Activated naive CD8-positive, alpha-beta T cell treated with anti-CD3 and anti-CD28 coated beads, Interleukin-2, amount 50 U/mL, for 24 hours (primary cell): ENCODE measurements at places on chromosomes 12 and 14.

DNA sequence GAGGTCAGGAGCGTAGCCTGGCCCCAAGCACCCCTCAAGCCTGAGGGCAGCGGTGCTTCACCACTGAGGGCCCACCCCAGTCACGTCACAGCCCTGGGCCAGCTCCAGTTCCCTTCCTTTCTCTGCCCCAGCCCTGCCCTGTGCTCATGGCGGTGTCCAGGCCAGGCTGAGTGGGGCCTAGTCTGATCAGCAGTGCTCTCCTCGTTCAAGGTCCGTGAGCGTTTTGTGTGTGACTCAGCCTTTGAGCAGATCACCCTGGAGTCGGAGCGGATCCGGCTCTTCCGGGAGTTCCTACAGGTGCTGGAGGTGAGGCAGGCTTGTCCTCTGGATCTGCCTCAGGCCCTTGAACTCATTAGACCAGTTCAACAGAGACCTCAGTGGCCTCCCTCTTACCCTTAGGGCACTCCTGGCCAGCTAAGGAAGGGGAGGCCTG, 19.0 kb downstream of the PRPF40B start:
- no peak for DNase-seq
- peaks cover 20% of the 10 kb centered on the region for H3K4me1 ChIP-seq
- H3K4me3 ChIP-seq: no peak overlapping the region
- peaks cover 8% of the 10 kb centered on the region for H3K36me3 ChIP-seq

GRCh38 chr12:50302686-50303085, 19.4 kb upstream of the LIMA1 start:
- DNase-seq: no peak
- no peak overlapping the region for H3K27ac ChIP-seq
- no peak overlapping the region for H3K4me3 ChIP-seq
- H3K36me3 ChIP-seq: no peaks in the 10 kb centered on the region
- no peaks in the 10 kb centered on the region for H3K4me1 ChIP-seq

GRCh38 chr12:15535352-15535781, 213.1 kb downstream of the PTPRO start:
- no peak overlapping the region for H3K27ac ChIP-seq
- H3K36me3 ChIP-seq: no peaks in the 10 kb centered on the region
- no peak overlapping the region for H3K4me3 ChIP-seq
- no peaks in the 10 kb centered on the region for H3K27me3 ChIP-seq

GRCh38 chr14:20692116-20692751, 3.7 kb downstream of the ANG start:
- DNase-seq: no peak
- H3K4me3 ChIP-seq: no peak overlapping the region
- no peaks in the 10 kb centered on the region for H3K36me3 ChIP-seq
- H3K27me3 ChIP-seq: peaks cover 5% of the 10 kb centered on the region
- H3K27ac ChIP-seq: no peak overlapping the region

DNA sequence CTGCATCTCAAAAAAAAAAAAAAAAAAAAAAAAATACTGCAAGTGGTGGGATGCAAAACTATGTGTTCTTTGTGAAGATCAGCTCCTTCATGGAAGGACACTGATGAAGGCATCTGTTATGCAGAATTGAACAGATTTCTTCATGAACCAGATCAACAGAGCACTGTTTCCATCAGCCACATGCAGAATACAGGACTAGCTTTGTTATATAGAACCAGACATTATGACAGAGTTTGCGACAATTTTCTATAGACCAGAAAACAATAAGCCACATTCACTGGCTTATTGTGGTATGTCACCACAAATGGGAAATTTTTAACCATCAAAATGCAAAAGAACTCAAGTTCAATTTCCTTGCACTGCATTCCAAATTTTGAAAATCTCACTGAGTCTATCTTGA, 34.7 kb downstream of the CIT start:
- DNase-seq: no peak
- no peaks in the 10 kb centered on the region for H3K4me1 ChIP-seq
- H3K27me3 ChIP-seq: no peaks in the 10 kb centered on the region
- peaks cover 27% of the 10 kb centered on the region for H3K36me3 ChIP-seq
- no peak overlapping the region for H3K27ac ChIP-seq
